ENCODE measurements at places on chromosomes 4 and X.

DNA sequence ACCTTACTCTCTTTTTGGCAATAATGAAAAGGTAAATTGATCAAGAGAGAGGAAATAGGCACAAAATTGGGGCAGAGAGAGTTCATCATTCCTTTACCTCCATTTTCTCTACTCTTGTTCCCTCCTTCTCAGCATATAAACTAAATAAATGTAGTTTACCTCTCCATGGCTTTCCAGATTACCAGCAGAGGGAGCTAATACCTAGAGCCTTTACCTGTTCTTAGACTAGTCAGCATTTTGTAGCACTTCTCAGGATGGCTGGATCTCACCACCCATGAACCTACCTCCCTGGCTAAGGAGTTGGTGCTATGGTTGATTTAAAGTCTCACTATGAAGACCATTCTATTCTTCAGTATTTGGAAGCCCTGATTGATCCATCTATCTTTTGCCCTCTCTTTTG lies 15.7 kb downstream of the OFD1 start:
- no peak for DNase-seq

GRCh38 chrX:108000751-108001150 lies 18.6 kb upstream of the TEX13B start:
- no peak for DNase-seq

DNA sequence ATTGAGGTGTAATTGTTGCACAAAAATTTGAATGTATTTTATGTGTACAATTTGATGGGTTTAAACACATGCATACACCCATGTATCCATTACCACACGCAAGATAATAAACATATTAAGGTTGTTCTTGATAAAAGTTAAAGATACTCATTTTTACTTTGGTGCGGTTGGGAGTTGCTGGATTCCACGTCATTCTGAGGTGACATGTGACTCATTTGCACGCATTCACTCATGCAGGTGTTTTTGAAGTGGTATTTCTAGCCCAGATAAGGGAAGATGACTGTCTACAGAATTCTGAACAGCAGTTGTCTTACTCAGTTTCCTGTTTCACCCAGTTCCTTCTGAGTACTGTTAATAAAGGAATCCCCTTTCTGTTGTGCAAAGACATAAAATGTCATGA lies 142.0 kb downstream of the RTL3 start:
- peak; percentile 76 for DNase-seq

DNA sequence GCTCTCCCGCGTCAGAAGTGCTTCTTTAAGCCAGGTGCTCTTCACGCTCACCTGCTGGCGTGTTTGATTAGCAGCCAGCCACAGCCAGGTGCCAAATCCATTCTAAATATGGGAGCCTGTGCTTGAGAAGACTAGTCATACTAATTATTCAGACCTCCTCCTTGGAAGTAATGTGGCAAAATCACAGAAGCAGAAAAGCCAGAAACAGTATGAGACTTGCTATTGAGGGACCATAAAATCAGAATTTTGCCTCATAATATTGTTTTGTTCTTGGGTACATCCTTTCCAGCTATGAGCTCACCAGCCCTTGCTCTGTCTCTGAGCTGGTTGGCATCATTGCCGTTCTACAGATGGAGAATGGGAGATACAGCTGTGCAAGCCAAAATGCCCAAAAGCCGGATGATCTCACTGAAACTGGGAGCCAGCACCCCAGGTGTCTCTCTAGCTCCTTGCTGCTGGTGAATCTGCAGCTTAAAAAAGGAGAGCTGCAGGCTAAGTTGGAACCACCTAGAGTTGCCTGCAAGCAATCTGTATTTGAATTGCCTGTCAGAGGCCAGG lies 205.4 kb downstream of the SHROOM3 start:
- DNase-seq: no peak

DNA sequence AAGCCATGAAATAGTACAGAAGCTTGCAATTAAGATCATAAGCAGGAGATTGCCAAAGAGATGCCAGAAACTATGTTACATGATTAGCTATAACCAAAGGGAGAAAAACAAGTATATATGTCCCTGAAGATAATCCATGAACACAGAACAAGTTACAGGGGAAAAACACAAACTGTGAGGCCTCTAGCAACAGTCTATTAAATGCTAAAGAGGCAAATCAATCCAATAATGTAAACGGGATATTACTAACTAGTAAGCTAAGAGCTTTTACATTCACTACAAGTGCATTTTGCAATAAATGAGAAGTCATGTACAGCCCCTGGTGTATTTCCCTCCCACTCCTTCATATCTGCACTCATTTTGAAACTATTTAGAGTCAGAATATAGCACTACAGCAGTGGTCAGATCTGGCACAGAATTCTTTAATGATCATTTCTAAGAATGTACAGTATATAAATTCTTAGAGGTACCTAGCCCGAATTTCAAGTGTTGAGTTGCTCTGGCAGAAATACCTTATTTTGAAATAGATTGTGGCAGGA lies 449.8 kb upstream of the SMIM31 start:
- DNase-seq: no peak

GRCh38 chrX:32191316-32191715 lies 1020.0 kb downstream of the DMD start:
- DNase-seq: no peak

DNA sequence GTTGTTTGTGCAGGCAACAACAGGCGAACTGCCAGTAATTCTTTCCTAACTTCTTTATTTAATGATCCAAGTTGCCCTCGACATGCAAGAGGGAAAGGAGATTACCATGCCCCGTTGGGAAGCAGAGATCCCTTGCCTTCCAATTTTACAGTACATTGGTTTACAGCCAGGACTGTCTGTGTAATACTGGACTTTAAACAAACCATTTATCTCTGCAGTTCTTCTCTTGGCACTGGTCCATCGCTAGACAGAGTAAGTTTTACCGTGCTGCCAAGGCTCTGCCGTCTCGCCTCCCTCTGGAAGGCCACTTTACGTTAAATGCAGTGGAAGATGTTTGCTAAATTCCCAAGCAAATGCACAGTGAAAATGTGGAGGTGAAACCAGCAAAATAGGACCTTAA lies 660.3 kb upstream of the PRKX start:
- DNase-seq: no peak

- no peak for DNase-seq
Observed at GRCh38 chr4:15425520-15425919, 2.3 kb upstream of the C1QTNF7 start.

DNA sequence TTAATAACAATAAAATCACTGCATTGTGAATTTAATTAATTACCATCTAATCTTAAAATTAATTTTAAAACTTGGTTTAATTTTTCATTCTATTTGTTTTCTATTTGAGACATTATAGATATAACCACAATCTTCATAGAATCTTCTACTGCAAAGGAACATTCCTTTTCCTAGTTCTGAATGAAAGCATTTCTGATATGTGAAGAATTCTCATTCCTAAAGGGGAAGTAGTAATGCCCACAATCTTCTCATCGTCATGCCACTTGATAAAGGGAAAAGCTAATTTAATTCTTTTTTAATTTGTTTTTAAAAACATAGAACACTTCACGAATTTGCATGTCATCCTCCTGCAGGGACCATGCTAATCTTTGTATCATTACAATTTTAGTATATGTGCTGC lies 23.7 kb downstream of the MGARP start:
- no peak for DNase-seq

DNA sequence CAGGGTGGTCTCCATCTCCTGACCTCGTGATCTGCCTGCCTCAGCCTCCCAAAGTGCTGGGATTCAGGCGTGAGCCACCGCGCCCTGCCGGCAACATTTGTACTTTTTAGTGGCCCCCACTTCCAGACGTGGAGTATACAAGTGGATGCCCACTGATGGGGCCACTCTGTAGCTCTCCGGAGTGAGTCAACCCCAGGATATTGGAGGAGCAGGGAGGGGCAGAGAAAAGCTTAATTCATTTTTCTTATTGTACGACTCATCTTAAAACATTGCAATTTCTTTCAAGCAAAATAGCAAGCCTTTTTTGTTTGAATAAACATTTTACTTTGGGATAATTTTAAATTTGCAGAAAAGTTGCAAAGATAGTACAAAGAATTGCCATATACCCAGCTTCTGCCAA lies 34.6 kb downstream of the FAM9C start:
- no peak for DNase-seq

GRCh38 chrX:118823263-118824172 lies at the start of gene ZCCHC12:
TSS of gene ZCCHC12 (plus strand) at chrX:118823824. CDS start at chrX:118825245, 1,421 bp downstream.
- peak; percentile 43 for DNase-seq

DNA sequence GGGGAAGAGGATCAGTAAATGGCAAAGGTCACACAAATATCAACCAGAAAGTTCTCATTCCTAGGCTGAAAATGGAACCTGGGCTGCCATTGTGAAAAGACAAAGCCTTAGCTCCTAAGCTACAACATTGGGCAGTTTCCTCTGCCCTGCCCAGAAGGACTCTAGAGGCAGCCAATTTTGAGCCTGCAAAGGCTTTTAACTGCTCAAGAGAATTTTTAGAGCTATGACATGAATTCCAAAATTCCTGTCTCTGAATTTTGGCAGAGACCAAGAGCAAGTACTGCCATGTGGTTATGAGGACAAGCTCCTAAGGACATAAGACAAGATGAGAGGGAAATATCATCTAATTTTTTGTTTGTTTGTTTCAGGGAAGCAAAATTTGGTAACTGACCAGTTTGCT lies 29.6 kb upstream of the IGFBP7 start:
- DNase-seq: no peak

DNA sequence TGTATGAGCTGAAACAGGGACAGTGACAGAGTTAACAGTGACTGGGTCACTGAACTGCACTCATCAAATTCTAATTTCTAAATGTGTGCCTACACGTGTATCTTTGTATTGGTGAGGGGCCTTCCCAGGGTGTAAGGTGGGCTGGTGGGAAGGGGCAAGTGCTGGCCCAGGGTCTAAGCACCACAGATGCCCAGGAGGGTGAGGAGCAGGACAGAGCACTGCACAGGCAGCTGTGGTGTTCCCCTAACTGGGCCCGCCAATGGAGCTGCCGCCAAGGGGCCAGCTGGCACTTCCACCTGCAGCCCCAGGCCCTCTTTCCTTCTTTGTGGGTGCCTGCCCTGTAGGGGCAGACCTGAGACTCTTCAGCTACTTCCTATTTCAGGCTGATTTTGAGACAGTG lies 349.9 kb downstream of the ARHGAP10 start:
- DNase-seq: no peak

GRCh38 chr4:185298728-185299430 lies 89.5 kb downstream of the SNX25 start:
- DNase-seq: no peak

GRCh38 chr4:7158991-7159390 lies 33.3 kb upstream of the SORCS2 start:
- no peak for DNase-seq

All from activated naive CD4-positive, alpha-beta T cell treated with anti-CD3 and anti-CD28 coated beads for 36 hours (primary cell).